HS-27A (cell line): ENCODE measurements at places on chromosomes 5 and 9.

DNA sequence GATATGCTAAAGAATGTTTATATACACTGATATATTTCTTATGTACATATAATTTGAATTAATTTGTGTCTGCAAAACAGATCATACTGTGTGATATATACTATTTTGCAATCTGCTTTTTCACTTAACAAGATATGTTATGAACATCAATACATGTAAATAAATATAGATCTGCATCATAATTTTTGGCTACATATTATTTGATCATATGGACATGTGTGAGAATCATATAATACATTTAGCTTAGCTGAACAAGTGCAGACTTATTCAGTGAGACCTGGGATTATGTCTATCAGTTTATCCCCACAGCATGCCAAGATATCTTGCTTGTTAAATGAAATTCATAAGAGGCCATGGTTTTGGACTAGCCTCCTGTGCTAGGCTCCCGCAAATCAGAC lies 474.3 kb downstream of the ARHGEF28 start:
- no peak for DNase-seq

GRCh38 chr5:78360924-78361630 lies 660 bp downstream of the SCAMP1 start:
- DNase-seq: peak; percentile 5

DNA sequence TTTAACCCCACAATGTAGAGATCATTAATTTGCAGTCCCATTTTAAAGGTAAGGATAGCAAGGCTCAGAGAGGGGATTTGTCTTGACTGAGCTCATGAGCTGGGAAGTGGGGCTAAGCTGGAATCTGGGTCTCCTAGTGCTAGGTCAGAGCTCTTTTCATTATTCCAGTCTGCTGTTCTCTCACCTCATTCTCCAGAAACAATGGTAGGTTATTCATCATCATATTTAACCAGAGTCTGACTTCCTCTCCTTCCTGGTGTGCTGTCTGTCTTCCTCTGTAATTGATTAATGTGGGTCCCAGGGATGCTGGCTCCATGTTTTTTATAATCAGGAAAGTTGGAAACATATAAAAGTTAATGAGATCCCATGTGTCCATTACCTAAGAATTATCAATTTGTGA lies 20.6 kb downstream of the C9orf43 start:
- no peak for DNase-seq

GRCh38 chr5:58666141-58666540 lies 83.3 kb downstream of the RAB3C start:
- no peak for DNase-seq

- no peak for DNase-seq
Measured at GRCh38 chr9:21852754-21853153, 50.3 kb downstream of the MTAP start.

DNA sequence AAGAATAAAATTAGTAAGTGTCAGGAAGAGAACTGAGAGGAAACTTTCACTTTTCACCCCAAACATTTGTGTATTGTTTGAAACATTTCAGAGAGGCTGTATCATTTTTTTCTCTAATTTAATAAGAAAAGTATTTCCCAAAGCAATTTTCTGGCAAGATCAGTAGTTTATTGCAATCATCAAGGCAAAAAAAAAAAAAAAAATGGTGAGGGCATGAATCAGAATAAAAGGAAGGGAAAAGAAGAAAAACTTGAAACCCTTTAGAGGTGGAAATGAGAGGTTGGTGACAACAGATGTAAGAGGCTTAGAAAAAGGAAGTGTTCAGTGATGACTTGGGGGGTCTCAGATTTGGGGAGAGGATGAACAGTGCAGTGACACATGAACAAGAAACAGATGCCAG lies 13.3 kb downstream of the SHC3 start:
- no peak for DNase-seq

DNA sequence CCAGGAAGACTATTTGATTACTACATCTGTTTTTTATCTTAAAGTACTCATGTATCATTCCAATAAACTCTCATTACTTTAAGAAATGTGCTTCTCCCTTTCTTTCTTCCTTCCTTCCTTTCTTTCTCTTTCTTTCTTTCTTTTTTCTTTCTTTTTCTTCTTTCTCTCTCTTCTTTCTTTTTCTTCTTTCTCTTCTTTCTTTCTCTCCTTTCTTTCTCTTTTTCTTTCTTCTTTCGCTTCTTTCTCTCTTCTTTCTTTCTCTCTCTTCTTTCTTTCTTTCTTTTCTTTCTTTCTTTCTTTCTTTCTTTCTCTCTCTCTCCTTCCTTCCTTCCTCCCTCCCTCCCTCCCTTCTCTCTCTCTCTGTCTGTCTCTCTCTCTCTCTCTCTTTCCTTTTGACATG lies 298.6 kb upstream of the ANKH start:
- no peak for DNase-seq

DNA sequence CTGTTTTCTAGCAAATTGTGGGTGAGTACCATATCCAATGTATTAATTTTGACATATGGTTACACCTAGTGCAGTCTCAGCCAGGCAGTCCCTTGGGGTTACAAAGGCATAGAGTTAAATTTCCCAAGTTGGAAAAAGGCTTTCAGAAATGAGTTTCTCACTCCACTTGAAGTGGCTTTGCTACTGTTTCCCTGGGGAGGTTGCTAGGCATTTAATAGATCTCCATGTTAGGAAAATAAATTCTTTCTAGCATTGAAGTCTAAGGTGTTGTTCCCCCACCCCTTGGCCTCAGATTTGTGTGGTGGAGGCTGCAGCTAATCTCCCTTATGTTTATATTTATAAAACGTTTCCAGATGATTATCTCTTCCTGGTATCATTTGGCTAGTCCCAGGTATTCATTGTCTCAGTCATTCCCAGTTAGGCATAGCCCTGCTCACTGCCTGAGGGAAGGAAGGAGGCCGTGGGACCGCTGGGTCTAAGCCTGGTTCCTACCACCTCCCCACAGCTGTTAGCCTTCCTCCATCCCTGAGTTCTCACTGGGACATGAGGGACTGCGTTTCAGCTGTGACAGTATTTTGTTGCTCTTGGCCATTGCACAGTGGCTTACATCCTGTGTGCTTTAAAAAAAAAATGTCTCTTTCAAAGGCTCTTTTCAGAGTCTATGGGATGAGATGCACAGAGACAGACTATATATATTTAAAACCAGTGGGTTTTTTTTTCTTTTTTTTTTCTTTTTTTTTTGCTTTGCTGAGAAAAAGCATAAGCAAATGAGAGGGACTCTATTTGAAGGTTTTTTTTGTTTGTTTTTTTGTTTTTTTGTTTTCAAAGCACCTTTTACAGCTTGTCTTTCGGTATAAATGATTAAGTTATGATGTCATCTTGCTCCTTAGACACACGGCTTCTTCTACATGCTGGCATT lies 121.5 kb downstream of the MAST4 start:
- no peak for DNase-seq

DNA sequence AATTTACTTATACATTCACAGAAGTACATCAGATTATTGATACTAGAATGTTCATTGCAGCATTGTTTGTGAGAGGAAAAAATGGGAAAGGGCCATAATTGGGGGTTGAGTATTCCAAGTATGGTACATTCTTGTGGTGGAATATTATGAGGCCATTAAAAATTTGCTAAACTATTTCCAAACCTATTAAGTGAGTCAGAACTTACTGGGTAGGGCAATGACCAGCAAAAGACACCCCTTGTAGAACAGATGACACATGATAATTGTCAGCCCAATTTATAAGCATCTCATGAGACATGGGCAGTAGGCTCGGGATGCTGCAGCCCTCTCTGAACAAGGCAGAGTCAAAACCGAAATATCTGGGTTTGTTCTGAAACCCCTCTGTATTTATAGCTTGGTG lies 192.6 kb upstream of the IL12B start:
- no peak for DNase-seq
